Esophagus mucosa (tissue), 1 donor: ENCODE measurements at places on chromosomes 5 and 9. TPM values are rescaled to one million over a fixed set of nuclear protein-coding genes. Genes with fewer than 3 reads are reported as not detected.

DNA sequence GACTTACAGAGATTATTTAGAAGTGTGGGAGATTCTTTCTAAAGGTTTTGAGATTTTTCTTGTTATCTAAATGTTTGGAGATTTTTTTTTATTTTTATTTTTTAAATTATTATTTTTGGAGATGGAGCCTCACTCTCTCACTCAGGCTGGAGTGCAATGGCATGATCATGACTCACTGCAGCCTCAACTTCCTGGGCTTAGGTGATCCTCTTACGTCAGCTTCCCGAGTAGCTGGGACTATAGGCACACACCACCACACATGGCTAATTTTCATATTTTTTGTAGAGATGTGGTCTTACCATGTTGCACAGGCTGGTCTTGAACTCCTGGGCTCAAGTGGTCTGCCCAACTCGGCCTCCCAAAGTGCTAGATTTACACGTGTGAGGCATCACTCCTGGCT is 694.5 kb downstream of the TLE1 start:
- no peak for ATAC-seq

GRCh38 chr9:69078581-69078980 is 43.0 kb downstream of the FXN start:
- peak; percentile 38 for ATAC-seq

DNA sequence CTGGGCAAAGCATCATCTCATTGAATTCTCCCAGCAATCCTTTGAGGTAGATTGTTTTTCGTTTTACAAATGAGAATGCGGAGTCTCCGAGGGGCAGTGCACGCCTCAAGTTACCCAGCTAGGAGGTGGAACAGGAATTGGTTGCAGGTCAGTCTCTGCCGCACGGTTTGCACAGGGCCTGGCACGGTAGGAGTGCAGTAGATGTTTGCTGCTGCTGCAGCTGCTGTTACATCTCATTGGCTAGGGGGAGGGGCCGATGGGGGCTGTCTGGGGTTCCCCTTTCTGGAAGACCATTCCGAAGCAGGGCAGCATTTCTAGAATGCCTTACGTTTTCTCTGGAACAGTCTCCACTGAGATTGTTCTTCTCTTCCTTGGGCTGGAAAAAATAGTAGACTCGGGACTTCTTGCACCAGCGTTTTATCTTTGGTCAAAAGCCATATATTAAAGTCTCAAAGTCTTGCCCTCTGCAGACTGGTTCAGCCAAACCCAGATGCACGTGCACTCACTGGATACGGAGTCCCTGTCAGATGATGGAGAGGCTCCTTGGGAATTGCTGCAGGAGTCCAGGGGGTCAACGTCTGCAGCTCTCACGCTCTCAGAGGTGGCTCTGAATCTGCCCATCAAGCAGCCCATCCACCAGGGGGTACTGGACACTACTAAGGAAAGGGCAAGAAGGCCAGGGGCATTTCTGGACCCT is 1.2 kb downstream of the USP20 start:
- ATAC-seq, result no peak

- ATAC-seq, result no peak
These were observed 15.6 kb downstream of the AK8 start for GRCh38 chr9:132862533-132862932.

The C9 gene
- not detected for total RNA-seq

The ADRA1B gene
- total RNA-seq, result not detected

The SLC34A1 gene
- total RNA-seq, result 0.60 TPM
